ENCODE measurements at places on chromosomes 1 and 21.

GRCh38 chr1:180415985-180416633 is 86.3 kb downstream of the ACBD6 start:
- no peak for DNase-seq

- no peak for DNase-seq
These were observed 11.3 kb upstream of the FRRS1 start for GRCh38 chr1:99777752-99778151.

- DNase-seq, result no peak
These were observed 45.0 kb downstream of the XCL1 start for GRCh38 chr1:168621356-168621755.

GRCh38 chr1:229437443-229437842 is 3.5 kb upstream of the ACTA1 start:
- DNase-seq, result no peak

DNA sequence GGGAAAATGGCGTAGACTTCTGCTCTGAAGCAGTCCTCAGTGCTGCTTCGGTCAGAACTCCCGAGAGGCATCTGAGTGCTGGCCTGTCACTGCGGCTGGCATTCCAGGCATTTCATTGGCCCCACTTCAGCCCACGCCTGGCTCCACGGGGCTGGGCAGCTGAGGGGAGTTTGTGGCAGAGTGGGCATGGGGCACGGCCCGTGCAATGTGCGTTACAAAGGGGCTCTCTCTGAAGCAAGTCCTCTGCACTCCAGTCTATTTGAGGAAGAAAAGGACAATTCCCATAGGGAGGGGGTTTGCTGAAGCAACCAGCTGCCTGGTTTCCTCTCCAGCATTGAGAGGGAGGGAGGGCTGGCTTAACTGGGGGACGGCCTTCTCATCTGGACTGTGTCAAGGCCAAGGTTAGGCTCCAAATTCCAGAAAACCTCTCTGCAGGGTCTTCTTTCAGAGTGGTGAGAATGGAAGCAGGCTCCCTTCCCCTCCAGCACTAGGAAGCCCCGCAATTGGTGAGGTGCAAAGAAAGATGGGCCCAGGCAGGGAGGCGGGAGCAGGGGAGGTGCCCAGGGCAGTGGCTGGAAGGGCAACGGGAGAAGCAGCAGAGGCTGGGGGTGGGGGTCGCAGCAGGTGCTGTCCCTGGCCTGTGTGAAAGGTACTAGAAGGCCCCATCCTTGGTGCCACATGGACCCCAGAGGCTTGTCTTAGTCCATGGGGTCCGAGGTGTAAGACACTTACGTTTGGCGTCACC is 21.1 kb upstream of the GPR157 start:
- no peak for DNase-seq

- no peak for DNase-seq
These were observed 62.8 kb downstream of the CNST start for GRCh38 chr1:246629030-246629429.

DNA sequence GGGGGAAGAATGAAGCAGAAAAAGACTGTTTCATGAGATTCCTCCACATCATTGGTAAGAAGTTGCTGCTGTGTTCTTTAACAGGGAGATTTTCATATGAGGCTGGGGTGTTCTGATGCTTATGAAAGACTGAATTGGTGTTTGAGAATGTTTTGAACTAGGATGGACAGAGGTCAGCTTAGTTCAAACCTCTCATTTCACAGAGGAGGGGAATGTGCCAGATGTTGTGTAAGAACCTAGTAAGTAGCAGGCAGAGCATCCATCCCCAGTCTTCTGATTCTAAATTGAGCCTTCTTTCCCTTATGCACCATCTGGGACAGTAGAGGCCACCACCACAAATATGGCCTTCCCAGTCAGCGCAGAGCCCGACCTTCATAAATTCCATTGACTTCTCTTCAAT is 43.7 kb downstream of the SAMD13 start:
- no peak for DNase-seq

DNA sequence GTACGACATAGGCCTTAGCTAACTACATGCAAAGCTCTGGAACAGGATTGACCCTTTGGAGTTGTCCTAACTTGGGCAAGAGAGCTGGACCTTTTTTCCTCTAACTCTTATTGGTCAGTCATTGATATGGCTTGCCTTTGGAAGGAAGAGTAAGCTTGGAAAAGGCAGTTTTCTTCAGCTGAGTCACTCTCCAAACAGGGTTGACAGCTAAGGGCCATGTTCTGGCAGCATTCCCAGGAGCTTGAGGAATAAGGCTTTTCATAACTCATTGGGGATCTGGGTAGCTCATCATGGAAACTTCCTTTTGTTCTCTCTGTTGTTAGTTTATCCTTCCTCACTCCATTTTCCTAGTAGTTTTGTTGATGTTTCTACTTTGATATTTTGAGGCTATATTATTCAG is 14.5 kb upstream of the ERRFI1 start:
- DNase-seq, result no peak

- no peak for DNase-seq
These were observed 66.8 kb downstream of the SASS6 start for GRCh38 chr1:100065969-100066227.

DNA sequence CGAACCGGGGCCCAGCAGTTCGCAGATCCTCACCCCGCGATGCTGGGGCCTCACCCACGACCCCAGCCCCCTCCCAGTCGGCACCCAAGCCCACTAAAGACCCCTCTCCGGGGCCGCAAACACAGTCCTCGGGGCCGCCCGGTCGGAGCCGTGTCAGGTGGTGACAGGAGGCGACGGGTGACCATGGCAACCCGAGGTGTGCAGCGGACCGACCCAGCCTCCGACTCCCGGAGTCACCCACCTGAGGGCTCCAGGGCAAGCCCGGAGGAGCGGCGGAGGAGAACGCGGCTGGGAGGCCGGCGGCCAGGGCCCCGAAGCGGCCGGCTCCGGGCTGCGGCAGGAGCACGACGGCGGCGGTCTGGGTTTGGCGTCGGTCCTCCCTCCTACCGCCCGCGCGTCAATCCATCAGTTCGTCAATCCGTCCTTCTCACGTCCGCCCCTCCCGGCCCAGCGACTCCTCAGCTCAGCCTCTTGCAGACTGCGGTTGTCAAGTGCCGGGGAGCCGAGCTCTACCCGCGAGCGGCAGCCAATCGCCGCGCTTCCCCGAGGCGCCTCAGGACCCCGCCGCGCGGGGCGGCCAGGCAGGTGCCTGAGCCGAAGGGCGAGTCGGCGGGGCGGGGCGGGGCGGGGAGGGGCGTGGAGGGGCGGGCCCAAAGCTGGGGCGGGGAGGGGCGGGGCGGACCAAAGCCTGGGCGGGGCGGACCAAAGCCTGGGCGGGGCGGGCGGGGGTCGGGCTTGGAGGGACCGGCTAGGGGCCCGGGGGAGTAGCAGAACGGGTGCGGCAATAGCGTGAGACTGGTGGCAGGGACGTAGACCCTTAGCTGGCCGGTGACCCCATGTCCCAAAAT is at the start of gene WDR47:
Gene WDR47 (minus strand): TSS at position 482 of the 848 bp plus-strand sequence. CDS start 18,590 bp downstream, outside the sequence.
- DNase-seq, result peak; percentile 96

GRCh38 chr1:201599548-201599947 is 60.6 kb downstream of the NAV1 start:
- DNase-seq, result no peak

Data from effector memory CD8-positive, alpha-beta T cell (primary cell).